G401 (cell line): ENCODE measurements at places on chromosomes 2 and 18.

DNA sequence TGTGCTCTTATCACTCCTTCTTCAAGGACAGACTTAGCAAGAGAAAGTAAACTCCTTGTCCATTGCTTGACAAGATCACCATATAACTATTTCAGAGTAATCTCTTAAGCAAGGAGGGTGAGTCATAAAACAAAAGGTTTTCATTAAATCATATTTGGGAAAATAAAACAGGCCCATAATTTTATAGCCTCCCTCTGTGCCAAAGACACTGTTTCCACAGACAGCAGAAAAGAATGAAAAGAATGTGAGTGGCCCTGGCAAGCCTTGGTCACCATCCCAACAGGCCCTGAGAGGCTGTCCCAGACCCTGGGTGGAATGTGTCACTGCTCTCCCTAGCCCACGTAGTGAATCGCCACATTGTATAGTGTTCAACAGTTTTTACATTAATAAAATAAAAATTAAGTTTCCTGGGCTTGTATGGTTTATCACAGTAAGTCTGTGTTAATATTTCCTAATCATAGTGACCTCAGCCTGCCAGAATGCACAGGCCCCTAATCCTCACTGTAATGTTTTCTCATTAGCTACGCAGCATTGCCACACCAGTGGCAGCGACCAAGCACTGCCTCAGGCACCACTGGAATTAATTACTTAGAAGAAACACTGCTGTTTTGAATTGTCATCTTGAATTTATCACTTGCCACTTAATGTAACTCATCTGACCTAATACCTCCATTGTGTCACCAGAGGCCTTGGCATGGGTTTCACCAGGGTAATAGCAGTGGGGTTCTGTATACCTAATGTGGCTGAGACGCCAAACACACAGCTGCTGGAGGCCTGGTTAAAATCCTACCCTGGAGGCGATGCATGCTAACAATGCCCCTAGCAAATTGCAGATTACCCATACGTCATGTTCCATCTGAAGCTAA, 401.9 kb downstream of the LNPK start:
- no peak for DNase-seq

- DNase-seq: no peak
Observed at GRCh38 chr18:76662626-76663025, 159.7 kb upstream of the ZNF236 start.

- DNase-seq: no peak
Observed at GRCh38 chr2:100948942-100949811, 52.9 kb upstream of the RPL31 start.

GRCh38 chr2:11995456-11995855, 249.0 kb downstream of the LPIN1 start:
- no peak for DNase-seq

- DNase-seq: no peak
Observed at GRCh38 chr2:230694241-230694640, 18.4 kb upstream of the CAB39 start.

DNA sequence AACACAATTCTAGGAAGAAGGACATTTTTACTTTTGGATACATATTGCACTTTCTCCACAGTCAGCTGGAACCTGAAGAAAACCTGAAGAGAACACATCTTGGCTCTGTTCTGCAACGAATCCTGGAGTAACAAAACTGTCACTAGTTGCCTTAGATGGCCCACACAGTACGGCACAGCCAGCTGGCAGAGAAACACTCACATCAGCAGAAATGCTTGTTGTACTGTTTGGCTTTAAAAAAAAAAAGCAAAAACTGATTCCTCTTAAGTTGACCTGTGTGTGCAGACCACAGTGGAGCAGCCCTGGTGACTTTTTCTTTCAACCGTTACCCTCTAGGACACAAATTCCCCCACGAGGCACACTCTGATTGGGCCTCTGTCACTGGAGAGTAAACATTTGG, 152.3 kb upstream of the TWIST2 start:
- DNase-seq: peak; percentile 2

- DNase-seq: no peak
Observed at GRCh38 chr2:23394700-23395099, 9.7 kb downstream of the KLHL29 start.

GRCh38 chr2:144519934-144520731, at the start of gene ZEB2:
TSS of gene ZEB2 (minus strand) at chr2:144520119. CDS start at chr2:144517350, 2,769 bp downstream.
- peak; percentile 21 for DNase-seq

GRCh38 chr2:78993518-78994148, 31.9 kb upstream of the REG3G start:
- DNase-seq: no peak

- DNase-seq: no peak
Observed at GRCh38 chr2:203071148-203071547, 56.5 kb downstream of the NBEAL1 start.

DNA sequence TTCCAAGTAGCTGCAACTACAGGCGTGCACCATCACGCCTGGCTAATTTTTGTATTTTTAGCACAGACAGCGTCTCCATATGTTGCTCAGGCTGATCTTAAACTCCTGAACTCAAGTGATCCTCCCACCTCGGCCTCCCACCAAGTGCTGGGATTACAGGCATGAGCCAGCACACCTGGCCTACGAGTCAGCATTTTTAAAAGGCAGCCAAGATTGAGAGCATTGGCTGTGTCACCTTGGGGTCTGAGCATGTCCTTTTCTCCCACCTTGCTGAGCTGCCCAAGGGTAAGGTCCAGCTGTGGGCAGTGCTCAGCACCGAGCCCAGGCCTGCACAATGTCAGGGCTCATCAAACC, 142.8 kb upstream of the LMAN1 start:
- no peak for DNase-seq

DNA sequence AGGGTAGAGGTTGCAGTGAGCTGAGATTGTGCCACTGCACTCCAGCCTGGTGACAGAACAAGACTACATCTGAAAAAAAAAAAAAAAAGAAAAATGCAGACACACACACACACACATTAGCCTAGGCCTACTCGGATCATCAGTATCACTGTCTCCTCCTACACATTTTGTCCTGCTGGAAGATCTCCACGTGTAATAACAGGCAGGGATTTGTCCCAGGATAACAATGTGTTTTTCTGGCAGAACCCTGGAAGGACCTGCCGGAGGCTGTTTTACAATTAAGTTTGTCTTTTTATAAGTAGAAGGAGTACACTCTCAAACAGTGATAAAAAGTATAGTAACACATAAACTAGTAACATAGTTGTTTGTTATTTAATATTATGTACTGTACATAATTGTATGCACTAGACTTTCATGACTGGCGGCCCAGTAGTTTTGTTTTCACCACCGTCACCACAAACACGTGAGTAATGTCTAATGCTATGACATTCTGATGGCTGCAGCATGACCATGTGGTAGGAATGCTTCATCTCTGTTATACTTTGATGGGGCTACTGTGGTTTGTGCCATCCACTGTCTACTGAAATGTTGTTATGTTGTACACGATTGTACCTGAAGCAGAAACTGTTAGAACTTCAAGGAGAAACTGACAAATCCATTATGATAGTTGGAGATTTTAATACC, 130.6 kb downstream of the ATP9B start:
- DNase-seq: no peak

GRCh38 chr18:2223849-2224248, 347.5 kb downstream of the METTL4 start:
- peak; percentile 30 for DNase-seq

GRCh38 chr2:127535422-127535901, at the start of gene MYO7B:
TSS of gene MYO7B (plus strand) at chr2:127535683. CDS start at chr2:127559723, 24,040 bp downstream.
- no peak for DNase-seq

DNA sequence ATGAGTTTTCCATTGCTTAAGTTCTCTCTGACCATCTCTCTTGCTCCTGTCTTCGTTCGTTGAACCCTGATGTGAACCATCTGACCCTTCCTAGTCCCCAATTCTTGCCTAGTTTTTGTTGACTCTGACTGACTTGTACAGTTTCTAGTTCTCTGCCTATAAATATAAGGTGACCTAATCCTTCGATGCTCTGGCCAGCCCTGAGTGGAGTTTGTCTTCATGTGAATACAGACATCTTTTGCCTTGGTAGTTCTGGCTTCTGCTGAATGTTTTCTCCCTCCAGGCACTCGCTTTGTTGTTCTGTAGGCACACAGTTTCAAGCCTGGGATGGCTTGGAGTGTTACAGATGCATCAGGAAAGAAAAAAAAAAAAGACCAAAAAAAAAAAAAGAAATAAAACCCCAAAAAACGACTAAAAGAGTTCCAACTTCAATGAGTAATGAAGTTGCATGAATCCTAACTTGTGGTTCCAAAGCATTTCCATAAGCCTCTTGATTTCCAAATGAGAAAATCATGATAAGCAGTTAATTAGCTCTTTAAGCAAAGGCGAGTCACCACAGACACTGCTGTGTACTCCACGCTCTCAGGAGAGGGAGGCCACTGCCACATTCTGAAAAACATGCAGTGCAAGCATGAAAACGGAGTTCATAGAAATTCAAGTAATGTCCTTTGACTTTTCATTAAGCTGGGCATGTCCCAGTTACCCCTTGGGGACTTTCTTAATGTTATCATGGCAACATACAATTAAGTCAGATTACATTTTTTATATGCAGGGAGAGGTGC, 165.2 kb downstream of the TDRD15 start:
- DNase-seq: no peak

GRCh38 chr18:36527051-36527450, 229.5 kb downstream of the FHOD3 start:
- DNase-seq: no peak

DNA sequence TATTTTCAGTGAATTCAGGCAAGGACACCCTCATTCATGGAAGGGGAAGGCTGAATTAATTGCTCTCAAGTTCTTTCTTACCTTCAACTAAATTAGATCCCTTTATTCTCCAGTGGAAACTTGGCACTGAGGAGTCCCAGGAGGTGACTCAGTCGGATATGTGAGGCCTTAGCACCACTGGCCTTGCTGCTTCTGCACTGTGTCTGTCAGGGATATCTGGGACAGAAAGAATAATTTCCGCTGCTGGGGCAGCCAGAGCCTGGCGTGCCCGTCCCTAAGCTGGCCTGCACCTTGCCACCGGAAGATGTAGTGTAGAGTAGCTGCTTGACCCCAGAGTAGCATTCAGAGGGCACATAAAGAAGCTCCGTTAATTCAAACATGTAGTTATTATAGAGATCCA, 53.4 kb downstream of the LIMS1 start:
- DNase-seq: no peak

- DNase-seq: no peak
Observed at GRCh38 chr18:51399491-51400122, 202.1 kb upstream of the MEX3C start.

- no peak for DNase-seq
Observed at GRCh38 chr2:3491306-3491705, 28.0 kb downstream of the ADI1 start.

GRCh38 chr18:58762781-58763171, 91.5 kb downstream of the MALT1 start:
- no peak for DNase-seq

DNA sequence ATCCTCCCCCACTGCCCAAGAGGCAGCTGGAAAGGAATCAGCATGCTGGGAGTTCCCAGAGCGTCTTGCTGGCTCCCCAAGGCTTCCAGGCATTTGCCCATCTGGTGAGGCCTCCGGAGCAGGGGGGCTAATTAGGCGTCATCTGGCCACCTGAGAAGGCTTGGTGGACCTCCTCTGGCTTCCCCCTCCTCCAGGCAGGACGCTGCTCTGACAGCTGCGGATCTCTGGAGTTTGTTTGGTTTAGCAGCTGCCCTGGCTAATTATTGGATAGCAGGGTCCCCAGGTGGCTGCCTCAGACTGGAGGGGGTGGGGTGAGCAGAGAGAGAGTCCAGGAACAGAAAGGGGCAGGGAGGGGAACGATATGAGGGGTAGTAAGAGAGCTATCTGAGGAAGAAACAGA, 425.2 kb upstream of the MEX3C start:
- no peak for DNase-seq

GRCh38 chr18:7817575-7818230, 250.6 kb downstream of the PTPRM start:
- no peak for DNase-seq

DNA sequence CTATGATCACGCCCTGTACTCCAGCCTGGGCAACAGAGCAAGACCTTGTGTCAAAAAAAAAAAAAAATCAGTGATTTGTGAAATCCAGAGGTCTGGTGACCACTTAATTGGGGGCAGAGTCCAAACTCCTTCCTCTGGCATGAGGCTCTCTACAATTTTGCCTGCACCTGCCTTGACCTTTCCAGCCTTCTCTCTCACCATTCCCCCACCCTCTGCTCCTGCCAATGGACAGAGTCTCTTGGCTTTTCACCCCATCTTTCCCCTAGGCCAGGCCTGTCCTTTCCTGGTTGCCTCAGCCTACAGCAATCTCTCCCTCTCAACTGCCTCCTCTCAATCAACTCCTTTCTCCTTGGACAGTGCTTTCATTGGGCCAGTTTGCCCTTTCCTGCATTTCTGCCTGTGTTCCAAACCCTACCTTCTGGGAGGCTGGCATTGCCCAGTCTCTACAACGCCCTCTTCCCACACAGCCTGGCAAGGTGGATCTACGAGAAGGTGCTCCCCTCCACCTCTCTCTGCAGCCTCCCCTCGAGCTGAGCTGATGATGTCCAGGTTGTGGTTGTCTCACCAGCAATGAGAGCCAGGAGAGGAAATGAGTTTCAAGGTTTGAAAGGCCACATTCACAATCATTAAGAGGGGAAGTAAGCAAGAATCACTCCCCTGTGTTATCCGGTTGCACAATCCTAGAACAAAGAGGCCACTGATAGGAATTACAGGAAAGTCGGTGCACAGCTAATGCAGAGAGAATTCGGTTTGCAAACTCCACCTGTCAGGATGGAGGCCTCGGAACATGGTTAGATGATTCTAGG, 39.5 kb upstream of the NPAS2 start:
- no peak for DNase-seq

- DNase-seq: no peak
Observed at GRCh38 chr2:37321029-37321682, 3.5 kb downstream of the PRKD3 start.

DNA sequence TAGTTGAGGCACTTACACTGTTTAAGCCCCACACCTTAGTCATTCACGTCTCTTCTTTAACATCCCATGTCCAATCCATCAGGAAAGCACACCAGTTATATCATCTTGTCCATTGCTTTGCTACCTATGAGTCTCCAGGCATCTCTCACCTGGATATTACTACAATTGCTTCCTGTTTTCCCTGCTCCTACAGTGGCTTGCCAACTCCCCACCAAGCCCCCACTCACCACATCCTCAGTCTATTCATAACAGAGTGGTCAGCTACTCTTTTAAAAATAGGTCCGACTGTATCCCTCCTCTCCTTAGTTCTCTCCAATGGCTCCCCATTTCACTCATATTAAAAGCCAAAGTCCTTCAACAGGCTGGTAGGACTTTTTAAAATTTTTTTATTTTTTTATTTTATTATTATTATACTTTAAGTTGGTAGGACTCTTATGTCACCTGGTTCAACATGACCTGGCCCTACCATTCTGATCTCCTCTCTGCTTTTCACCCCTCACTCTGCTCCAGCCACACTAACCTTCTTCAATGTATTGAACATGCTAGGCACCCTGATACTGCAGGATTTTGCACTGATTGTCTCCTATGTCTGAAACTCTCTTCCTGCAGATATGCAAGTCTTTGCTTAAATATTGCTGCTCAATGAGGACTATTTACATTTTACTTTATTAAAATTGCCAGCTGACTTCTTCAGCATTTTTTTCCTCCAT, 253.2 kb downstream of the CYRIA start:
- no peak for DNase-seq
